Motor neuron (in vitro differentiated cells): ENCODE measurements at places on chromosomes 6 and 20.

DNA sequence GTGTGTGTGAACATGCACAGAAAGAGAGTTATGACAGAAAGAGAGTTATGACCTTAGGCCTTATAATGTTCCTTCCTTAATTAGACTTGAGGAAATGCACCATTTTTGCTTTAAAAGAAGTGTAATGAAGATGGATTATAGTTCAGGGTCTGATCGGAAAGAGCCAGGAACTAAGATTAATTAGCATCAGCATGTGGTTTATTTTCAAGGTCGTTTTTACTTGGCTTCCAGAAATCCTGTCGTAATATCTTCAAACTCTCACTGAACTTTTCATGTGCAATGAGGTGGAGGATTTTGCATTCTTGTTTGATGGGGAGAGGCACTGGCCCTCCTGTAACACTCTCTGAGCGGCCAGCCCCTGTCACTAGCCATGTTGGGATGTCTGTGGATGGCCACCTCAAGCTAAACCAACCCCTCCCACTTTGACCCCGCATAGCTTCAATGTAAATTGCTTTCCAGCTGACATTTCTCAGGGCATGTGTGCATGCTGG, 116.8 kb downstream of the CDC5L start:
- peak; percentile 91 for ATAC-seq

DNA sequence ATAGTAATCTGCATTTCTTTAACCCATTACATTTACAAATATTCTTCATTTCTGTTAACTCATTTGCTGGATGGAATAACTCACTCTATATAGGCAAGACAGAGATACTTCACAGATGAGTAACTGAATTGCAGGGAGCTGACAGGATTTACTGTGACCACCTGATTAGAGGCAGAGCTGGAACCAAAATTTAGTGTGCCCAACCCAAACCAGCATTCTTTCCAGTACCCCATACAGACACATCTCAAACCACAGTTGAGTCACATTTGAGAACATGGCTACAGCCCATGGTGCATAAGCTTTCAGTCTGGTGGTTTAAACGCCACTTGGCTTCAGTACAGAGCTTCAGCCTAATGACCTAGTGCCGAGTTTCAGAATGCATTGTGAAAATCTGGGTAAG, 138.4 kb upstream of the TENT5A start:
- ATAC-seq, result no peak

DNA sequence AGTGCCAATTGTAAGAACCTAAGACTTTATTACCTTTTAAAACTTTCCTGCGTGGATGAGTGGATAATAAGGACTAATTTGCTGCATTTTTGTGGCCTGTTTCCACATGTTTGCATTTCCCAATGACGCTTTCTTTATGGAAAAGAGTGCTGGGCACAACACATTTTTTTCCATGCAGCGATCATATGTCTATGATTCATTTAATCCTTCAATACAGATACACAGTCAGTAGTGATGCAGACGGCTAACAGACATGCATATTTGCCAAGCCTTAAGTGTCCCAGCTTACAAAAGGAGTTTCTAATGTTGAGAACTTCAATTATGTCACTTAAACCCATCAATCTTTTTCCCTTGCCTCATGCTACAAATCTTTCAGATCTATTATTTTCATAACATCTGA, 239.8 kb upstream of the PREP start:
- ATAC-seq, result no peak

DNA sequence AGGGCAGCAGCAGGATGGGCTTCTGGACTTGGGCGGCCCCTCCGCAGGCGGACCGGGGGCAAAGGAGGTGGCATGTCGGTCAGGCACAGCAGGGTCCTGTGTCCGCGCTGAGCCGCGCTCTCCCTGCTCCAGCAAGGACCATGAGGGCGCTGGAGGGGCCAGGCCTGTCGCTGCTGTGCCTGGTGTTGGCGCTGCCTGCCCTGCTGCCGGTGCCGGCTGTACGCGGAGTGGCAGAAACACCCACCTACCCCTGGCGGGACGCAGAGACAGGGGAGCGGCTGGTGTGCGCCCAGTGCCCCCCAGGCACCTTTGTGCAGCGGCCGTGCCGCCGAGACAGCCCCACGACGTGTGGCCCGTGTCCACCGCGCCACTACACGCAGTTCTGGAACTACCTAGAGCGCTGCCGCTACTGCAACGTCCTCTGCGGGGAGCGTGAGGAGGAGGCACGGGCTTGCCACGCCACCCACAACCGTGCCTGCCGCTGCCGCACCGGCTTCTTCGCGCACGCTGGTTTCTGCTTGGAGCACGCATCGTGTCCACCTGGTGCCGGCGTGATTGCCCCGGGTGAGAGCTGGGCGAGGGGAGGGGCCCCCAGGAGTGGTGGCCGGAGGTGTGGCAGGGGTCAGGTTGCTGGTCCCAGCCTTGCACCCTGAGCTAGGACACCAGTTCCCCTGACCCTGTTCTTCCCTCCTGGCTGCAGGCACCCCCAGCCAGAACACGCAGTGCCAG, at the start of gene TNFRSF6B:
Gene TNFRSF6B, plus strand, starts transcription at position 25 of the 729 bp plus-strand sequence. Its CDS starts 116 bp downstream, at position 141.
- ATAC-seq, result peak; percentile 0

- peak; percentile 39 for ATAC-seq
Observed at GRCh38 chr6:166738386-166739116, 111.5 kb upstream of the RPS6KA2 start.

GRCh38 chr6:27902335-27903314, 9.6 kb downstream of the OR2B2 start:
- peak; percentile 90 for ATAC-seq

DNA sequence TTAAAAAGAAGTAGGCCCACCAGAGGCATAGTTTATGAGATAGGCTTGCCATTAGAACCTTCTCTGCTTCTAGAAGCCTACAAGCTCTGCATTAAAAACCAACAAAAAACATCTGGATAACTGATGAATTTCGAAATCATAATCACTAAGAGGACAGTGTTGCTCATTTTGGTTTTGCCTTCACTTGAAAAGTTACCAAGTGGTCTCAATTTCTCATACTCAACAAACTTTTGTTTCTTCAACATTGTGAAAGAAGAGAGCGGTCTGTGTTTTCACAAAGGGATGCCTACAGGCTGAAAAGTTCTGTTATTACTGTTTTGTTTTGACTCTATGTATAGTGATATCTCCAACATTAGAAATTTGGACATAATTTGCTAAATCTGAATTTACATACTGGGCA, 98.9 kb downstream of the PDSS2 start:
- ATAC-seq, result no peak

- no peak for ATAC-seq
Observed at GRCh38 chr6:48141975-48142374, 31.0 kb upstream of the PTCHD4 start.

GRCh38 chr20:18428490-18429173, 38.2 kb downstream of the DZANK1 start:
- no peak for ATAC-seq

DNA sequence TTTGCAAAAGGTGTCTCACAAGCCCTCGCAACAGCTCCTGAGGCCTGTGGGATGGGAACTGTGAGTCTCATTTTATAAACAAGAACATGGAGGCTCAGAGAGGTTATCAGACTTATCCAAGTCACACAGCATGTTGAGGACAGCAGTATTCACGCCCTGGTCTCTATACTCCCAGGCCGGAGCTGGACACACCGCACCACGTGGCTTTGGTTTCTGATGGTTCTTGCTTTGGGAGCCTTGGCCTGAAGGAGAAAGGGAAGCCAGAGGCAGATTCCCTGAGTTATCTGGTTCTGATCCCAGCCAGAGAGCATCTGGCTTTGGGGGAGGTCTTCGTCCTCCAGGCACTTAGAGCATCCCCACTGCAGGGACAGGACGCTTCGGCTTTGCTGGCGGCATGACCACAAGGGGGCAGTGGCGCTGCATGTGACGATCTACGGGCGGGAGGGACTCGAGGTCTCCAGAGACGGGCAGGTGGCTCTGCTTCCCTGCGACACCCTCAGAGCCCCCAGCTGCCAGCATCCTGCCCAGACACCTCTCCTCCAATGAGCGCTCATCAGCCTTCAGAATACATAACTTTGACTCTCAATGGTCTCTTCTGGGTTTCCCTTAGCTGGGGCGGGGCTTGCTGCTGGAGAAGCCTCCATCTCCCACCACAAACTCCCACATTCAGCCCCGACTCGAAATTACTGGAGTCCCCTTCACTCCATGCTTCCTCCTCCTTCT, 51.4 kb upstream of the SAYSD1 start:
- ATAC-seq, result peak; percentile 91

- ATAC-seq, result no peak
Observed at GRCh38 chr20:16308754-16309153, 264.5 kb downstream of the KIF16B start.

GRCh38 chr6:54801669-54802068, 44.9 kb upstream of the FAM83B start:
- peak; percentile 91 for ATAC-seq

- no peak for ATAC-seq
Observed at GRCh38 chr6:55917751-55918415, 42.5 kb upstream of the BMP5 start.

- ATAC-seq, result no peak
Observed at GRCh38 chr6:44094403-44095242, 32.6 kb downstream of the MRPL14 start.

GRCh38 chr20:5719861-5720403, 30.3 kb upstream of the SHLD1 start:
- no peak for ATAC-seq

DNA sequence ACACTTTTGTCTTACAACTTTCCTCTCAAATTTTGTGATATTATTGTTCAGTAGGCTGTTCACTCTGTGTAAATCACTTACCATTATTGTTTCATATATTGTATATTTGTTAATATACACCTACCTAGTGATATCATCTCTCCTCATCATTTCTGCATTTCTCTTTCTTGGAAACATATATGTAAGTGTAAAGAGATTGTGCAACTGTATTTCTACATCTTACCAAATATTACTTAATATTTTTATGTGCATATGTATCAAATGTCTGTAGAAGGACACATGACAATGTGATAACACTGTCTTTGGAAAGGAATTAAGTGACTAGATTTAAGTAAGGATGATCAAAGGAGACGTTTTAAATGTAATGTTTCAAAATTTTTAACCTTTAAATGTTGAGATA, 30.2 kb downstream of the ZNF322 start:
- ATAC-seq, result no peak

DNA sequence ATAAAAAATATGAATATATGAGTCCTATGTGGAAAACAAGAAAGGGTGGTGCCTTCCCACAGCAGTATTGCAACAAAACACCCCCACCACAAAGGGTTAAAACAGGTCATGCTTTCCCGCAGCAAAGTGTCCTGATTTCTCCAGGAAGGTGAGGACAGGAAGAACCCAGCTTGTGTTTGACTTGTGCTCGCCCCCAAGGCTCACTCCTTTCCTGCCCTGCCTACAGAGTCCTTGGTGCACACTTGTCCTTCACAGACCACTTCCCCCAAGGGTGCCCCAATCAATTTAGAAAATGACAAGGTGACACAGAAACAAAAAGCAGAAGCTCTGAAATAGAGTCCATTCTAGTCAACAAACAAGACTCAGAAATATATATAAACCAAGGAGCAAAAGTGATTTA, 237.4 kb downstream of the PTPRK start:
- no peak for ATAC-seq

DNA sequence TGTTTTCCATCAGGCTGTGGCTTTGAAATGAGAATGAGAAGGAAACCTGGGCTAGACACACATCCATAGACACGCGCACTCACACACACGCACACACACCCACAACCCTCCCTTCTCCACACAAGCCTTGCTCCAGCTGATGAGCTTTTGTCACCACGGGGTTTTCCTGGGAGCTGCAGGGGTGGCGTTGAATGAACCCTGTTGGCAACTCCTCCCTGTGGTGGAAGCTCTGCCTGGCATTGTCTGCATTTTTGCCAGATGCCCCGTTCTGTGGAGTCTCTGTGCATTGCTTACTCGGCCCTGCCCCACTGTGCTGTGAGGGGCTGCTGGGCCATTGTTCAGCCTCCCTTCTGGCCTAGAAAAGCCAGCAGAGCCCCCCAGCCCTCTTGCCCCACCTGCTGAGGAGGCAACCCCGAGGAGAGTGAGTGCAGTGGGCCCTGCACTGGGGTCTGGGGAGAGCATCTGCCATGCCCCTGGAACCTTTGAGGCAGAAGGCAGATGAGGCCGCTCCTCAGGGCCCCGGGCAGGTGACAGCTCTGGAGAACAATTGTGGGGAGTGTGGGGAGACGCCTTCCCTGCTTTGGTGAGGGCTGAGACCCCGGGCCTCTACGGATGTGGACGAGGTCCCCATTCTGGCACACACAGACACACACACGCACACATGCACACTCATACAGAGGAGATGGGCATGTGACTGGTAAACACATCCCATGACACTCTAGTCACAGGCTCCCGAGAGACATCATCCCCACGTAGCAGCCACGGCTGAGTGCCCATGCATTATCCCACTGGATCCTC, 9.9 kb downstream of the ADIG start:
- peak; percentile 73 for ATAC-seq

GRCh38 chr20:59912609-59913008, 20.8 kb downstream of the SYCP2 start:
- ATAC-seq, result no peak

DNA sequence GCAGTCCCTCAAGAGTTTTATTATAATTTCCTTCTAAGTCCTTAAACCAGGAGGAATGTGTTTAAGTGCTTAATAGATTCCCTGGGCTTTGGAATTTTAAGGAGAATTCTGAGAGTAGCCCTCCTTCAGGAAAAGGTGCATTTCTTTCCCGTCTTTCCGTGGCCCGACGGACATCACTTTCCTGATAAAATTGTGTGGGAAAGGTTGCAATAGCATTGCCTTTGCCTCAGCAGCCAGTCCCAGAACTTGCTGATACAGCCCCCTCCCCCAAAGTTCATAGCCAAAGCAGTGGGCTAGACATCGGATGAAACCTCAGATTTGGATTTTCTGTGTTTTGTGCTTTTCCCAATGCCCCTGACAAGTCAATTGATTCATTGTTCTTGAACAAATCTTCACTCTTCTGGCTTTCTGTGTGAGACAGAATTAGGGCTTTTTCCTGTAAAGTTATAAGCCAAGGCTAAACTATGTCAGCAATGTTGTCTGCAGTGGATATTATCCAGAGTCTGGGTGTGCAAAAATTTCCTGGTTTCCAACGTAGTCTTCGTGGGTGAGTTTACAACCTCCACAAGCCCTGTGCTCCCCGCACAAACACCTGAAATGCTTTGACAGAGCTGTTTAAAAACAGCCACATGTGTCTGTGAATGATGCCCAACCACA, 1.1 kb upstream of the SMOC2 start:
- no peak for ATAC-seq

GRCh38 chr6:5501837-5502236, 240.5 kb downstream of the FARS2 start:
- ATAC-seq, result peak; percentile 81

DNA sequence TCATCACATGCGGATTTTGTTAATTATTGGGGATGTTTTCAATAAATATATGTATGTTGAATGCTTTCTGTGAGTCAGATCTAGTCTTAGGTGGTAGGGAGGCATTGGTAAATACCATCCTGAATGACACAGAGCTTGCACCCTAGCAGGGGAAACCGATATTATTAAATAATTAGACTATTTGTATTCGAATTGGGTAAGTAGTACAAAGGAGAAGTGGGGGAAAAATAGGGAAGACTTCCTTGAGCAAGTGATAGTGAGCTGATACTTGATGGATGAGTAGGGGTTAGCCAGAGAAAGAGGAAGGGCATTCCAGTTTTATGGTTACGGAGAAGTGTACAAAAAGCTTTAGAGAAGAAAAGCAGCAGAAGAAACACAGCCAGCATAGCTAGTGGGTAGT, 1.5 kb downstream of the RIOK1 start:
- ATAC-seq, result no peak
